ENCODE measurements at places on chromosomes 11 and 22. TPM values are rescaled to one million over a fixed set of nuclear protein-coding genes. Genes with fewer than 3 reads are reported as not detected.
A peak's percentile ranks its signal among the peaks of the same experiment; 100 is the strongest.

DNA sequence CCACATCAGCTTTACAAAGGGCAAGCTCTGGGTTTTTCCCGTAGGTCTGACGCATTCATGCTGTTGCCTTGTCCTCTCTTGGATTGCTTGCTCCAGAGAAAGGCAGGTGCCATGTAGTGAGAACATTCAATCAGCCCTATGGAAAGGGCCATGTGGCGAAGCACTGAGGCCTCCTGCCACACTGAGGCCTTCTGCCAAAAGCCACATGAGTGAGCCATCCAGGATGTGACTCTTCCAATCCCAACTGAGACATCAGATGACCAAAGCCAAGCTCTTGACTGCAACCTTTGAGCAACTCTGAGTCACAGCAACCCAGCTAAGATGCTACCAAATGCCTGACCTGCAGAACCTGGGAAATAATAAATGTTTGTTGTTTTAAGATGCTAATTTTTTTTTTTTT lies 9.0 kb upstream of the PANX3 start:
- no peak for DNase-seq

DNA sequence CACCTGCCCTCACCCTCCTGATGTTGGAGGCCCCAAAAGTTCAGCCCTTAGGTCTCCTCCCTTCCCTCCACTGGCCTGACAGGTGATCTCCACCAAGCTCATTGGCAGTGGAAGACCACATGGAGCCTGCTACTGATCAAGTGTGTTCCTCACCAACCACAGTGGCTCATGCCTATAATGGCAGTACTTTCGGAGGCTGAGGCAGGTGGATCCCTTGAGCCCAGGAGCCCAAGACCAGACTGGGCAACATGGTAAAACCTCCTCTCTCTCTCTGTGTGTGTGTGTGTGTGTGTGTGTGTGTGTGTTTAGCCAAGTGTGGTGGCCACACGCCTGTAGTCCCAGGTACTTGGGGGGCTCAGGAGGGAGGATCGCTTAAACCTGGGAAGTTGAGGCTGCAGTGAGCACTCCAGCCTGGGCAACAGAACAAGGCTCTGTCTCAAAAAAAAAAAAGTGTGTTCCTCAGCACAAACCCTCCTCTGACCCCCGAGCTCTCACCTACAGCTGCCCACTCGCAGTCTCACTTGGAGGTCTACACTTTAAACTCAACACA lies 4.3 kb upstream of the YPEL1 start:
- no peak for DNase-seq

DNA sequence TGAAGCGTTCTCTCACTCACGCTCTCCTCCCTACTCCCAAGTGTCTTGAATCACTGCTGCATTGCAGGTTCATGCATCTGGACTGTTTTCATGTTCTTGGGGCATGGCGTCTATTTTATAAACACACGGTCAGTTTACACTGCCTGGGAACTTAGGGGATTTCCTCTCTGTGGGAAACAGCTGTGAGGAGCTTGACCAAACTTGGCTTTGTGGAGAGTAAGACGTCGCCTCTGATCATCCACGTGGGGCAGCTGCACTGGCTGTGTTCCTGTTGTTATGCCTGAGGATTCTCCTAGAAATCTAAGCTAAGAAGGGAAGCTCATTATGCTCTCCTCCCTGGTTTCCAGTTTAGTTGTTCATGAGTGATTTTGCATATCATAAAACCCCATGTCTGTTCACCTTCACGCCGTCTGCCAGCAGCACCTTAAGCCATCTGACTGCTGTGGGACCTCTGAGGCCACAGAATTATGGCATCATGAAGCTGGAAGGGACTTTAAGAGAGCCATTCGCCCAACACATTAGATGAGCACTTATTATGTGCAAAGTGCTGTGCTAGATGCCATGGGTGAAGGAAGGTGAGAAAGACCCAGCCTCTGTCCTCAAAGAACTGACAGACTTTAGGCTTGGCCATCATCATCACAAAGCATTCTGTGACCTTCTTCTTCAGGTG lies 38.8 kb upstream of the POU2AF1 start:
- no peak for DNase-seq

- DNase-seq = no peak
These were observed 32.9 kb upstream of the SLN start for GRCh38 chr11:107744736-107745135.

GRCh38 chr11:132838627-132839026 lies 693.7 kb downstream of the OPCML start:
- DNase-seq = no peak

CTTN gene
- total RNA-seq = 296 TPM

DNA sequence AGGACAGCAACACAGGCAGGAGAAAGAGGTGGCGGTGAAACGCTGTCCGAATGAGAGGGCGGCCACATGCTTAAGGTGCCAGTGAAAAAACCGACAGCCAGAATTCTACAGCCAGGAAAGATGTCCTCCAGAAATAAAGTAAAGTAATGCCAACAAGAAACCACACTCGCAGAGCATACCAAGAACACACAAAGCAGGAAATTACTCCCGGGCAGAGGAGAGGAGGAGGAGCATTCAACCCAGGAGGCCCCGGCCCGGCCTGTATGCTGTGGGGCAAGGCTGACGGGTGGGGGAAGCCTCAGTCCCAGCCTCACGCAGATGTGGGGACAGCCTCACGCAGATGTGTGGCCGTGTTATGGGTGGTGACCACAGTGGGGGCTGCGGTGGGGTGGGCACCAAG lies 28.0 kb downstream of the CHID1 start:
- no peak for DNase-seq

GRCh38 chr11:100670140-100670539 lies 16.9 kb upstream of the ARHGAP42 start:
- no peak for DNase-seq

- DNase-seq = no peak
These were observed at the start of gene THRSP for GRCh38 chr11:78063440-78064181. Gene THRSP, plus strand, starts transcription at chr11:78063861. Its CDS starts 21 bp downstream, at chr11:78063882.

GRCh38 chr22:35460688-35461087 lies 60.7 kb downstream of the MCM5 start:
- no peak for DNase-seq

GRCh38 chr11:130571519-130571918 lies 123.1 kb downstream of the ADAMTS15 start:
- no peak for DNase-seq

GRCh38 chr11:59778122-59778521 lies 22.9 kb downstream of the STX3 start:
- no peak for DNase-seq

DNA sequence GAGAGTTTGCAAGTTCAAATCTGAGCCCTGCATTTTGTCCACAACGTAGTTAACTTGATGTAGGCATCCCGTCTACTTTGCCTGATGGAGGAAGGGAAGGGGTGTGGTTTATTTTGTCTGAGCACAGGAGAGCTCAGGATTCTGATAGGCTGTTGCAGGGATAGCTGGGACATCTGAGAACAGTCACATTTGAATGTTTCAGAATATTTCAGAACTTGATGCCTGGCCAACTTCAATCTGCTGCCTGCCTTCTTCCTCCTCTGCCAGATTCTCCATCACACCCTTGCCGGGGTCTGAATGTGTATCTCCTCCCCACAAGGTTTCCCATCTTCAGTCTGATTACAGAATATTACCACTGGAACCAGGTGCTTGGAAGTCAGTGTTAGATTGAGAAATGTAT lies 51.6 kb downstream of the NTM start:
- no peak for DNase-seq

UNC93B1 gene
- 0.86 TPM for total RNA-seq

DNA sequence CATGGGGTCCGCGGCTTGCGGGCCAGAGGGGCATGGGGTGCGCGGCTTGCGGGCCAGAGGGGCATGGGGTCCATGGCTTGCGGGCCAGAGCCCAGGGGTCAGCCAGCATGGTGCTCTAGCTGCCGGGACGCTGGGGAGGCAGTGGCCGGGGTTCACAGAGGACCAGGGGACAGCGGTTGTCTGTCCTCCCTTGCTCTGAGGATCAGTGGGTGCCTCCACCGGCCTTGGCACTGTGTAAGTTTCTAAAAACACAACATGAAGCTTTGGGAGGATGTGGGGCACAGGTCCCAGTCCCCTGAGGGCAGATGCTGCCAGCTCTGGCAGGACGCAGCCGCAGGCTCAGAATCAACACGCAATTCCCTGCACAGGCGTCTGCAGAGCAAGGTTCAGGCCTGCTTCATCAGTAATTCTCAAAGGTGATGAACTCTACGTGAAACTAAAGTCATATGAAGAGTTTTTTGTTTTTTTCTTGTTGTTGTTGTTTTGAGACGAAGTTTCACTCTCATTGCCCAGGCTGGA lies 3.0 kb downstream of the MLC1 start:
- no peak for DNase-seq

EWSR1 gene
- 355 TPM for total RNA-seq

RPS6KA4 gene
- 3.2 TPM for total RNA-seq

DNA sequence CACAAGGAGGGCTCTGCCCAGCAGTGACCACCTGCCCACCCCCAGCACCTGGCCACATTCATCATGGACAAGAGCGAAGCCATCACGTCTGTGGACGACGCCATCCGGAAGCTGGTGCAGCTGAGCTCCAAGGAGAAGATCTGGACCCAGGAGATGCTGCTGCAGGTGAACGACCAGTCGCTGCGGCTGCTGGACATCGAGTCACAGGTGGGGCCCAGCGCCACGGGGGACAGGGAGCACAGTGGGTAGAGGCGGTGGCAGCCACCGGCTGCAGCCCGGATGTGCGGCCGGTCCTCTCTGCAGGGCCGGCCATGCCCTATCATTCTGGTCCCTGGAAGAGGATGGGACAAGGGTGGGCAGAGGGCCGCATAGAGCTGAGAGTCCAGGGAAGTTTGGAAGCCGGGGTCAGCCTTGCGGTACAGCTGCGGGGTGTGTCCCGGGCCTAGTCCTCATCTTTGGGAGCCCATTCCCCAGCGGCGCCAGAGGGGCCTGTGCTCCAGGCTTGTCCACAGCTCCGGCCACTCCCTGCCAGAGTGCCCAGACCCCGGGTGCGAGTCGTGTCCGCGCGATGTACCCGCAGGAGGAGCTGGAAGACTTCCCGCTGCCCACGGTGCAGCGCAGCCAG lies 14.1 kb downstream of the EPS8L2 start:
- DNase-seq = no peak

DNA sequence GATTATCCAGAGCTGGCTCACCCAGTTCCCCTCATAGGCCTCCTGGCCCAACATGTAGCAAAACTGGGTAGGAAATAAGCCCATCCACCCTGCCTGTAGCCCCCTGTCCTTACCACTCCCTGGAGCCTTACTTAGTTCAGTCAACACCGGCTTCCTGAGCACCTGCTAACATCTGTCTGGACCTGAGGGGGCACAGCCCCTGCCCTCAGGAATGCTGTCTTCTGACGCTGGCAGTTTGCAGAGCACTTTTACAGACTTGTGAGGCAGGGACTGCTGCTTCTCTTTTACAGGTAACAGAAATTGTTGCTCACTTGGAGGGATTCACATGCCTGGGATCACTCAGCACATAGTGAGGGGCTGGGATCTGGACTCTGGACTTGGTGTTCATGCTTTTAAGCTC lies 152.0 kb upstream of the TBCEL start:
- no peak for DNase-seq

GRCh38 chr22:31055635-31056159 lies 25.4 kb upstream of the SMTN start:
- peak; percentile 30 for DNase-seq

GRCh38 chr11:75280227-75280701 lies 39.7 kb downstream of the TPBGL start:
- DNase-seq = peak; percentile 85

DNA sequence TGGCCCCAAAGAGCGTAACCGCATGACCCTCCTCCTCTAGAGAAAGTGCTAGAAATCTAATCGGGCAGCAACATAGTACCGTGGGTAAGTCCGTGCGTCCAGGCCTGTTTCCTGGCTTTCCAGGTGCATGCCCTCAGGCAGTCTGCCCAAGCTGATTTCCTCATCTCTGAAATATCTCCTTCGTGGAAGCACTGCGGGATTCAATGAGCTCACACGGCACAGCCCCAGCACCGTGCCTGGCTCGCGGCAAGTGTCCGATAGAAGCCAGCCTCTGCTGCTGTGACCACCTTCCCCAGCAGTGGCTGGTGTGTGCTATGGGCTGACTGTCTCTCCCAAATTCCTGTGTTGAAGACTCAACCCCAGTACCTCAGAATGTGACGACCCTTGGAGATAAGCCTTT lies 20.7 kb downstream of the RPUSD4 start:
- DNase-seq = no peak

GRCh38 chr22:25067851-25068421 lies 115.4 kb downstream of the KIAA1671 start:
- peak; percentile 49 for DNase-seq

SCO2 gene
- 4.8 TPM for total RNA-seq

DSCAML1 gene
- 0.07 TPM for total RNA-seq

DNA sequence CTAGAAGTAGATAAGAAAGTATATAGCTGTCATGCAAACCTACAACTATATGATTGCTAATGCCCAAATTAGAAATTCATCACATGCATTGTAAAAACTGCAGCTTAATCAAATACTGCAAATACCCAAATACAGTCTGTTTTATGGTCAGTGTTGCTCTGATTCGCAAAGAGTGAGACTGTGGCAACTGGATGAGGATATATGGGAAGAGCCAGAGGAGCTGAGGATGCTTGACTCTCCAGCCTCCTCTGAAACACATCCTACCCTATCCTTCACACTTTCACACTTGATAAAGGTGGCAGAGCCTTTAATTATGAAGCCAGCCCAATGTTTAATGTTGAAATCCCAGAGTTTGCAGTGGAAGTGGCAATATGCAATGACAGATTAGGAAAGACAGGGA lies 21.9 kb upstream of the OR2AT4 start:
- DNase-seq = no peak

DNA sequence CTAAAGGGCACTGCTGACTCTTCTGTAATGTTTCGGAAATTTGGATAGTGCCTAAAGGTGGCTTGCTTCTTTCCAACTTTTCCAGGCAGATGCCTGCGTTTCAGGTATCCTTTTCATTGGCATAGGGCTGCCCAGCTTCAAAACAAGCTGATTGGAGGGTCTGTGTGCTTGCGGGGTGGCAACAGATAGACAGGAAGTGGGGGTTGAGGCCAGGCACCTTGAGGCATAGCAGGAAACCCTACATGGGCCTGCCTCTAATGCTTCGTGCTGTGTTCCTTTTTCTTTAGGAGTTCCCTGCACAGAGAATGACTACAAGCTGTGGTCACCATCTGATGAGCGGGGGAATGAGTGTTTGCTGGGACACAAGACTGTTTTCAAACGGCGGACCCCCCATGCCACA lies 92.2 kb upstream of the SORL1-AS1 start:
- DNase-seq = no peak

RAG2 gene
- not detected for total RNA-seq

TEAD1 gene
- total RNA-seq = 62.5 TPM
